ENCODE measurements at places on chromosomes 6 and 20. TPM values are rescaled to one million over a fixed set of nuclear protein-coding genes. Genes with fewer than 3 reads are reported as not detected.

DNA sequence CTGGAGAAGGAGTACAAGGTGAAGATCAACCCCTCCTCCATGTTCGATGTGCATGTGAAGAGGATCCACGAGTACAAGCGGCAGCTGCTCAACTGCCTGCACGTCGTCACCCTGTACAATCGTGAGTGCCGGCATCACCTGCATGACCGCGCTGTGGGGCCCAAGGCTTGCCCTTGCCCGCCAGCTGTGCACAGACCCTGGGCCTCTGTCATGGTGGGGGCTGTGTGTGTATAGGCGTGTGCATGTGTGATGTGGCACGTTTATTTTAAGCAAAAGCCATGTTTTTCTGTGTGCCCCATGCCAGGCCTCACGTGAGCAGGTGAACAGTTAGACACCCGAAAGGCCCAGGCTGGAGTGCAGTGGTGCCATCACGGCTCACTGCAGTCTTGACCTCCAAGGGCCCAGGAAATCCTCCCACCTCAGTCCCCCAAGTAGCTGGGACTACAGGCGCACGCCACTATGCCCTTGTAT lies 36.3 kb downstream of the PYGB start:
- DNase-seq: no peak

DNA sequence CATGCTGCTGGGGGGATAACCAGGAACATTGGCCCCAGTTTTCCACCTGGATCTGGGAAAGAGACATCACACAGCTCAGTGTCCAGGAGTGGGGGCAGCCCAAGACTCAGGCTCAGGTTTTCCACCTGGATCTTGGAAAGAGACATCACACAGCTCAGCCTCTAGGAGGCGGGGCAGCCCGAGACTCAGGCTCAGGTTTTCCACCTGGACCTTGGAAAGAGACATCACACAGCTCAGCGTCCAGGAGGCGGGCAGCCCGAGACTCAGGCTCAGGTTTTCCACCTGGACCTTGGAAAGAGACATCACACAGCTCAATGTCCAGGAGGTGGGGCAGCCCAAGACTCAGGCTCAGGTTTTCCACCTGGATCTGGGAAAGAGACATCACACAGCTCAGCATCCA lies 361.6 kb downstream of the THBS2 start:
- DNase-seq: no peak

GRCh38 chr20:50919567-50919966 lies 11.7 kb downstream of the ADNP start:
- no peak for DNase-seq

FAM83D gene
- 11.5 TPM for total RNA-seq

LINC00237 gene
- not detected for total RNA-seq

TMEM217 gene
- 2.0 TPM for total RNA-seq

XKR7 gene
- total RNA-seq: 0.29 TPM
